ENCODE measurements at places on chromosomes 16 and 17.

DNA sequence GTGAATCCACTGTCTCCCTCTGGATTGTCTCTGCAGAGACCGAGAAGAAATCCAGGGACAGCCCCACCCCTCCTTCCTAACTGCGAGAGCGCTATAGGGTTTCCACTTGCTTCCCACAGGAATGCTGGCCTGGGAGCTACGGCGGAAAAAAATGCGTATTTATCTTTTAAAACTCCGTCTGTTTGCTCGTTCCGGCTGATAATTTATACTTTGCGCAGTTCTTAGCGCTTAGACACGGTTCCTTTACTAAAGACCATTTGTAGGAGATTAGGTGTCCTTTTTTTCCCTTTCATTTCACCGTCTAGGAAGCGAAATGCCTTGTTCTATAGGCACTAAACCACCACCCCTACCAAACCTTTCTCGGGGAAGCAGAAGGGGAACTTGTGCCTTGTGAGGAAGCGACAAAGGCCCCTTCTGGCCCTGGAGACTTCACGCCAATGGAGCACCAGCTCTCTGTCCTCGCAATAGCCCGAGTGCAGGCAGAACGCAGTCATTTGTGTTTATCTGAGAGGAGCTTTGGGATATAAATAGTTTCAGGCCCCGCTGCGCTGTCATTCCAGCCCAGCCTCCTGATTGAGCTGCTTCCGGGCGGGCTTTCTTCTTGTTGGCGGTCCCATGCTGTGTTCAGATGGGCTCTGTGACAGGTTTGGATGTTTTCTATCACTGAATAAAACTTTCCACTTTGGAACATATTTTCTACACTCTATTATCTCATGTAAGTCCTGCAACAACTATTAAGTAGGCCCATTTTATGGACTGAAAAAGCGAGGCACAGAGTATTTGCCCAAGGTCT lies 791 bp upstream of the SUPT4H1 start:
- no peak for DNase-seq

GRCh38 chr17:68605914-68606313 lies 4.7 kb upstream of the FAM20A start:
- no peak for DNase-seq

DNA sequence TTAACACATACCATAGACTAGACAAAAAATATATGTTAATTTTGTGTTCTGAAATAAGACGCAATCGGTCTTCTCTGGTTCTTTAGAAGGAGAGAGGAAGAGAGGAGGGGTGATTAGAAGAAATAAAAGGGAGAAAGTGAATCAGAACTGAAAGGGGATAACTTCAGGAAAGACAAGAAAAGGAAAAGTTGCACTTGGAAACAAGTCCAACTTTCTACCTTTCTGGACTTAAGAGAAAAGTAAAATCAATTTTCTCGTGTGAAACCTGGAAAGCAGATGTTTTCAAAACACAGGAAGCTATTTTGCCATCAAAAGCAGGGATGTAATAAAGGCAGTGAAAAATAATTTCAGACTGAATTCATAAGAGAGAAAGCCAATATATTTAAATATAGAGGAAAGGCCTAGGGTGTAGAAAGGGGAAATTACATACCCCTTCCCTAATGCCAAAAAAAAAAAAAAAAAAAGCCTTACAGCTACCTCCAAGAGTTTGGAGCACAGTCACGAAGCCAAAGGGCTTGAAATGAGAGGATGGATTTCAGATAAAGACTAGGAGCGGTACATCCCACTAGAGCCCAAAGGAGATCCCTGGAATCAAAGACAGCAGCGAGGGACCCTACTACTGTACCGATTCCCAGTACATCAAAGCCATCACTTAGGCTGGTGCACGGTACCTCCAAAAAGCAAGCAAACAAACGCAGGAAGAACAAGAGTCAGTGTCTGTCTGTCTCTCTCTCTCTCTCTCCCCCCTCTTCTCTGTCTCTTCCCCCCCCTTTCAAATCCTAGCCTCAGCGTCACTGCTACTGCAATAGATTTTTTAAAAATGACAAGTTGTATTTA lies 12.1 kb upstream of the ZFHX3 start:
- DNase-seq = no peak

- no peak for DNase-seq
Measured at GRCh38 chr17:65886315-65887245, 305.4 kb downstream of the CEP112 start.

- DNase-seq = no peak
Measured at GRCh38 chr17:10837921-10838320, at the start of gene PIRT. PIRT (minus strand) TSS chr17:10838087; CDS start chr17:10825645, 12,442 bp downstream.

DNA sequence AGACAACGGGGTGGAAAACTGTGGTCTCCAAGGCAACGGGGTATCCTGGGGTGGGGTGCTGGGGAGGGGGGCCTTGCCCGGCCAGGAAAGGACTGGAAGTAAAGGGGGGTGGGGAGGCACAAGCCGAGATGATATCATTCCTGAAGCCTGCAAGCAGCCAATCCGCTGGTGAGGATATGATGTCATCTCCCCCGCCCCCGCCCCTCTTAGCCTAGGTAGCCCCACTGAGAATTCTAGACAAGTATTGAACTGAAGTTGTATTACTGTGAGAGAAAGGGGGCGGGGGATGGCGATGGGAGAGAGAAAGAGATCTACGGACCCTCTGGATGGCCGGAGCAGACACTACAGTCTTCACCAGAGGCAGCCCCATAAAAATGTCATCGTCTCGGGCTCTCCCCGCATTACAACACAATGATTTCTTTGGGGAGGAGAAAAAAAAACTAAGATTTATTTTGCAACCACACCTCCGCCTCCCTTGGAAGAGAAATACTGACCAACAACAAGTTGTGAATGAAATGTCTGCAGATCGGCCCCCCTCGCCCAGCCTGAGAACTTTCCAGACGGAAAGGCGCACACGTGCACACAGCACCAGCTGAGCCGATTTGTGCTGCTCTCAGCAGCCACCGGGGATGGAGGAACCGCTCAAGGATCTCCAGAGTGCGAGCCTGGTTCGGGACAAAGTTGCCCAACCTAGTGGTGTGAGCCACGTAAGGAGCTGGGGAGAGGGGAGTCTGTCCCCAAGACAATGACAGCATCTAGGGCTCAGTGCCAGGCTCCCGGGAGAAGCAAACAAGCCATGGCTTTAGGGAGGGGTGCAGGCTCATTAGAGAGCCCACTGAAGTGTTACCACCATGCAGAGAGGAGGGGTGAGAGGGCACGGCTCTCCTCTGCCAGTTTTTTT lies 222.1 kb downstream of the SOX9 start:
- no peak for DNase-seq

GRCh38 chr16:3274490-3274889 lies 8.8 kb upstream of the ZNF263 start:
- DNase-seq = no peak

Measured in NCI-H187 treated with DMSO at 0.1 percent for 48 hours (cell line).